ENCODE measurements at places on chromosomes 12 and 14.

GRCh38 chr12:111343181-111343580, 25.7 kb downstream of the PHETA1 start:
- DNase-seq: no peak

- no peak for DNase-seq
These were observed 283.1 kb upstream of the SOX5 start for GRCh38 chr12:24232531-24232930.

DNA sequence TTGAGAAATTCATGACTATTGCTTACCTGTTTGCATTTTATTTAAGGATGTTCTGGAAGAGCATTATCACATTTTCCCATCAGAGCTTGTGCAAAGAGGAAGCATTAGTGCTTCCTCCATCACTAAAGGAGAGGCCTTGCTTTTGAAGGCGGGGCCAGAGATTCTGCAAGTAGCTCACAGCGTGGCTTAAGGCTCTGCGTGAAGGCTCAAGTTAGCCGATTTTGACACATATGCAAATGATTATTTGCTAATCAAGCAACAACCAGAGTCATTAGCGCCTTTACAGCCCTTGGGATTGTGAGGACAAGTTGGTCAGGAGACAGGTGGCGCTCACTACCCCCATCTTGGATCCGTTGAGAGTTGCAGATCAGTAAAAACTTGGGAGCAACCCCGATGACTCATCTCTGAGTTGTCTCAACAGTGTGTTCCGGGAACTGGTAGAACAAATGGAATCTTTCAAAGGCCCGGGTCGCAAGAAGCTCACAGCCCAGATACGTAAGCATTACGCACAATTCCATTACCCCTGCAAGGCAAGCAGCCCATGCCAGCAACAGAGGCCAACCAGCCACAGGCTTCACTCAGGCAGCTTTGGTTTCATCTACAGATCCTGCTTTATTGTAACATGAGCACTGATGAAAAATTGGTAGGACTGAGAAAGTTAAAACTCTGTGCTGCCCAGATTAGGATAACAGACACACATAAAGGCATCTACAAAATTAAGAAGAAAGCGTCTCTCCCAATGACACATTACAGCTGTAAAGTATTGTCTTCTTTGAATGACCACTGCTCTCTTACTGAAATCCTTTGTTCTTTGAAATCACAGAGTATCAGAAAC, 34.9 kb upstream of the SPTSSA start:
- no peak for DNase-seq

- peak; percentile 34 for DNase-seq
These were observed 48.2 kb upstream of the ATP2B1 start for GRCh38 chr12:89756585-89757398.

DNA sequence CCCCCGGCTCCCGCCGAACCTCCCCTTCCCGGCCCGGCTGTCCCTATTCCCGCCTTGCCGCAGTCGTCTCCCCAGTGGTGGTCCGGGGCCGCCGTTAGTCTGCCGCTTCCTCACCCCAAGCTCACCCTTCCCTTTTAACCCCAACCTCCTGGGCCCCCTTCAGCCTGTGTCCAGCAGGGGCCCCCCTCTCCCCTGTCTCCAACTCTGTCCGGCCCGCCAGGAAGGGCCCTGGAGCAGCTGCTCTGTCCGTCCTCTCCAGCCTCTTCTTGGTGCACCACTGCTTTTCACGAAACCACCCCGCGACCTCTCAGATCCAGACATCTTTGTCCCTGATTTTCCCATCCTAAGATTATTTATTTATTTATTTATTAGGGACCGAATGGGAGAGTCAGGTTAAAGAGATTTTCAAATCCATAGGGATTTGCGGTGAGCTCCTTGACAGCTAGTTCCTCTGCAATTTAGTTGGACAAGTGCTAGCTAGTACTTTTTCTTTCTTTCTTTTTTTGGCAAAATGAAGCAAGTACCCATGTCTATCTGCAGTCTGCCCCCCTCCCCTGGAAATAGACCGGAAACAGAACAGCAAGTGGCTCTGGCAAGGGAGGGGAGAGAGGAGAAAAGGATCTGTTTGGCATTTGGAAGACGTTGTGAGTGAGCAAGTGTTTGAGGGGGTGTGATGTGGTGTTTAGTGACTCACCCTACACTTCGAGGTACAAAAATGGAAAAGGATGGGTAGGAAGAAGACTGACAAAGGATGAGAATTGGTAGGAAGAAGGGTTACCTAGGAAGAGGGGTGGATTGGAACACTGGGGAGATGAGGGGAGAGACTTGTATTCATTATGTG, 632 bp downstream of the UBR7 start:
- no peak for DNase-seq

All from CMK (cell line).